Astrocyte of the hippocampus (primary cell): ENCODE measurements at places on chromosomes 5 and 9.

- DNase-seq: no peak
Observed at GRCh38 chr9:86672966-86673365, 274.3 kb downstream of the GAS1 start.

DNA sequence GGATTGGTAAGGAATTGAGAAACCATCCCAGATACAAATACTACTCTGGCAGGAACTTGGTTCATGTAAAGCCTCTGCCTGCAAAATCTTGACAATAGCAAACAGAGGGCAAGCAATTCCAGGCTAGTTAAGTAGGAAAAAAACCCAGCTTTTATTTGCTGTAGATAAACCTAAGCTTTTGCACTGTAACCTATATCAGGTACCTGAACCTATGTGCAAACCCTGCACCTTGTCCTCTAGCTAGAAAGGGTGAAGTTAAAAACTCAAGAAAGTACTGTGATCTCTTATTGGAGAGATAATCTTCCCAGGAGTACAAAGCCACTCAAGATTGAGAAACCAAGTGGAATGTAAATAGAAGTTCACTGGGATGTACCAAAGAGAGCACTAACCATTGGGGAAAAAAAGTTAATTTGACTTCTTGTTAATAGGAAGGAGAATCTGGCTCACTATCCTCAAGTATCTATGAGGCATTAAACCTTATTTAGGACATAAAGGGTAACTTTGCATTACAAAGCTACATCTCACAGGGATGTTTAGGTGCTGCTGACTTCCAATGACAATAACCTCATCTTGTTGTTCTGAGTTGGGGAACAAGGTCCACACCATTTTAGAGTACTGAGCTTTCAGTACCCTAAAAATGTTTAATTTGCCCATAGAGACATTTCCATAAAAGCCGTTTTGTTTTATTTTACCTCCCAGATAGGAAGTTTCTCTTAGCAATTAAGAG lies 73.8 kb upstream of the PCA3 start:
- no peak for DNase-seq

DNA sequence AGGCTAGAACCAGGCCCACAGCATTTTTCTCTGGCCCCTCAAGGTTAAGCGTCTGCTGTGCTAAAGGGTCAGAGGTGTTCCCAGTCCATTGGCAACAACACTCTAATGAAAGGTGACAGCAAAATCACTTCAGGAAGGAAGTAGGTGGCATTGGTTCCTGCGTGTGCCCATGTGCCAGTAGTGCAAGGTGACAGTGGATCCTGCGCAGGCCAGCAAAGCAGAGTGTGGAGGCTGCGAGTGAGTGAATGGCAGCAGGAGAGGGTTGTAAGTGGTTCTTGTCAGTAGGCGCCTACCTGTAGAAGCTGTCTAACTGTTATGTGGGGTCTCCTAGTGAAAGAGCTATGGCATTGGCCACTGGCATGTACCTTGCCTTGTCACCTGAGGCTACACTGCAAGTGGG lies 898.2 kb upstream of the TYRP1 start:
- no peak for DNase-seq

DNA sequence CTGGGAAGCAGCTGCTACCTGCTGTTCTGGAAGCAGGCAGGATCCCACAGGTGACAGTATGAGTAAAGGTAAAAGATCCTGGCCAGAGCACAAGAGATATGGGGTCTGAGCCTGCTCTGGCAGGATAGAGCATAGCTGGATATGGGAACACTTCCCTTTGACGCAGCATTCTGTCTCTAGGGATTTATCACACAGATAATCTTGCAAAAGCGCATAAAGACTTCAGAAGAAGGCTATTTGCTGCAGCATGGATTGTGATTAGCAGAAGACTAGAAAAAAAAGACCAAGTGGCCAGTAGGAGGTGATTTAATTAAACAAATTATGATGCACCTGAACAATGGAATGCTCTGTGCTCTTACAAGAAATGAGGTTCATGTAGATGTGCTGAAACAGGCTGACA lies 52.4 kb upstream of the PWWP2A start:
- no peak for DNase-seq
